ENCODE measurements at places on chromosomes 5 and 9. TPM values are rescaled to one million over a fixed set of nuclear protein-coding genes. Genes with fewer than 3 reads are reported as not detected.

Gene CCL21
- 0.81 TPM for total RNA-seq

Gene WNK2
- total RNA-seq = not detected

Gene SPAAR
- 2.5 TPM for total RNA-seq

Gene SLCO6A1
- not detected for total RNA-seq

Gene PCDHGC5
- 2.1 TPM for total RNA-seq

Gene AGXT2
- total RNA-seq = not detected

Gene SLC34A1
- not detected for total RNA-seq
